ENCODE measurements at places on chromosomes 4 and X. TPM values are rescaled to one million over a fixed set of nuclear protein-coding genes. Genes with fewer than 3 reads are reported as not detected.

Gene TFDP3
- not detected for total RNA-seq

Gene COX7B2
- total RNA-seq: not detected

Gene GRIA2
- under 0.01 TPM for total RNA-seq

Gene DBET
- not detected for total RNA-seq

Gene NDP
- 0.59 TPM for total RNA-seq

Gene RASSF6
- not detected for total RNA-seq

Gene SPACA5
- total RNA-seq: not detected

Gene TMEM144
- 6.8 TPM for total RNA-seq

Gene DOK7
- not detected for total RNA-seq

Gene CYTL1
- total RNA-seq: 0.36 TPM
